ELR (cell line): ENCODE measurements at places on chromosomes 7 and 10.
A peak's percentile ranks its signal among the peaks of the same experiment; 100 is the strongest.

GRCh38 chr10:33862536-33863105 lies 528.2 kb upstream of the NRP1 start:
- DNase-seq = no peak

- no peak for DNase-seq
Observed at GRCh38 chr10:58901092-58901646, 275.3 kb upstream of the PHYHIPL start.

DNA sequence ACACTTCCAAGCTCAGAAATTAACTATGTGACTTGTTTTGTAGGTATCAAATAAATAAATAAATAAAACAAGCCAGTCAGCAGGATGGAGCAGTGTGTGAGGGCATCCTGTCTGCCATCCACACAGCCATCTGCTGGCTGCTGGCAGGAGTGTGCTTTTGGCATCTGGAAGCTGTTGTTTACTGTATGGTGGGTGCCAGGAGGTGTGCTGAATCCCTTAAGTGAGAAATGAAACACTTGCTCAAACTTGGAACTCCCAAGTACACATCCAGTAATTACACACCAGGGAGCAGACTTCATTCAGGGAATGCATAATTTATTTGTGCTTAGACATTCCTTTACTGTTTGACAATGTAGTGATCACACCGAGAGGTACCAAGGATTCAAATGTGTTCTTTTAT lies 16.9 kb upstream of the TAX1BP1 start:
- DNase-seq = peak; percentile 41

DNA sequence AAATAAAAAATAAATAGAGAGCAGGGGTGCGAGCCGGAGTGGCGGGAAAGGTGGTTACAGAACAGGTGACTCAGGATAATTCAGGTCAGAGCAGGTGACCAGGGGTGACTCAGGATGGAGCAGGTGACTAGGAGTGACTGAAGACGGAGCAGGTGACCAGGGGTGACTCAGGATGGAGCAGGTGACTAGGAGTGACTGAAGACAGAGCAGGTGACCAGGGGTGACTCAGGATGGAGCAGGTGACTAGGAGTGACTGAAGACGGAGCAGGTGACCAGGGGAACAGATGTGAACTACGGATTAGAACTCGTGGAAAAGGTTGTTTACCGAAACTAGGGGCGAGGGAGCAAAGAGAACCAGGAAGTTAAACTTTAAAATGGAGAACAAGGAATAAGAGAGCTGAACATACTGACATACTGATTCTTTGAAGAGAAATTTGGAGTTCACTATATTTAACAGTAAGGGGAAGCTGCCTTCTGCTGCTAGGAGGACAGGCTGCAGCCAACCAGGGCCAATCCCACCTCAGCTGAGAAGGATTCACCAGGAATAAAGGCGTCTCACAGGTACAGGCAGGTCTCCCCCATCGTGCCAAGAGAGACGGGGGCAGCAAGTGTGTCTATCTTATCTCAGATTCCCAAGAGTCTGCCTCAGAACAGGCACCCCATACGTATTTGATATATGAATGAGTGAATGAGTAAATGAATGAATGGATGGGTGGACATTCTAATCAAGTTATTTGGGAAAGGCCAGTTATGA lies 101.3 kb downstream of the CPXM2 start:
- no peak for DNase-seq

GRCh38 chr7:2564970-2565540 lies 6.3 kb downstream of the IQCE start:
- no peak for DNase-seq

DNA sequence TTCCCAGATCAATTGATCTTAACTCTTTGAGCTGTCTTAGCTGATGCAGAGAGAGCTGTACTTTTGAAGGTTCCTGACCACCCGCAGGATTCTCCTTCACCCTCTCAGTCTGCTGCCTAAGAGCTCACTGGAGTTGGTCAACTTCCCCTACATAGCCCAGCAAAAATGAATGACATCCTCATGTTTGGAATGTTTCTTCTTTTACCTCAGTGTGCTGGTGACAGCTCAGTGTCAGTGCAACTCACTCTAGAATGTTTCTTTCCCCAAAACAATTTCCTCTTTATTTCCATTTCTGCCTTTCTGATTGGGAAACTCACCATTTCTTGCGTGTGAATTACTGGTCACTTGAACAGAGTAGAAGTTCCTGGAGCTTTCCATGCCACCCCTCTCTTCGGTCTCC lies 48.7 kb downstream of the LSMEM1 start:
- DNase-seq = no peak

- no peak for DNase-seq
Observed at GRCh38 chr10:124650263-124650662, 93.9 kb downstream of the FAM53B start.

DNA sequence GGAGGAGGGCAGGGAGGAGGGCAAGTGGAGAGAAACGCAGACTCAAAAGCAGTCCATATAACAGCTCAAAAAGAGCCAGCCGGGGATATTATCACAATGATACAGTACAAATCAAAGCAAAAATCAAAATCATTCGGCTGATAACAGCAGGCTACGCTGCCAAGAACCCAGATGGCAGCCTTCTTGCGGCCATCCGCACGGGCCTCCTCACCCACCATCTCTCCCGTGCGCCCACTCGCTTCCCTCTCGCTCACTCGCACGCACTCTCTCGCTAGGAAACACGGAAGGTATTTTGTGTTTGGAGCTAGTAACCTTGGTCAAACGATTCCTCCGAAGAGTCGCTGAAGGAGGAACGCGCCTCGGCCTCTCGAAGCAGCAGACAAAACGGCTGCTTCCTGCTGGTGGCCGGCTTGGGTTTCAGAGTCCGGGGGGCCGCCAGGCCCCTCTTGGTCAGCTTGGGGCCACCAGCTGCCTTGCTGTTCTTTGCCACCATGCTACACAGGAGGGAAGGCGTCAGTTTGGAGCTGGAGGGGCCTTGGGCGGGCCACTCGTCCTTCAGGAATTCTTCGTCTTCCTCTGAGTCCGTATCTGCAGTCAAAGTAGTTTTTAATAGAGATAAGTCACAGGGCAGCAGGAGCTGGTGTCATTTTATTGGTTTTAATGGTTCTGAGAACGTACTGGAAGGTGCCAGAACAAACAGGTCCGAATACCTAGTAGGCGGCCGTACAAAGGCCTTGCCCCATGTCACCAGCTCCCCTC lies 68.9 kb downstream of the SLC29A4 start:
- peak; percentile 47 for DNase-seq

GRCh38 chr7:138690495-138690894 lies 10.7 kb downstream of the SVOPL start:
- DNase-seq = no peak

DNA sequence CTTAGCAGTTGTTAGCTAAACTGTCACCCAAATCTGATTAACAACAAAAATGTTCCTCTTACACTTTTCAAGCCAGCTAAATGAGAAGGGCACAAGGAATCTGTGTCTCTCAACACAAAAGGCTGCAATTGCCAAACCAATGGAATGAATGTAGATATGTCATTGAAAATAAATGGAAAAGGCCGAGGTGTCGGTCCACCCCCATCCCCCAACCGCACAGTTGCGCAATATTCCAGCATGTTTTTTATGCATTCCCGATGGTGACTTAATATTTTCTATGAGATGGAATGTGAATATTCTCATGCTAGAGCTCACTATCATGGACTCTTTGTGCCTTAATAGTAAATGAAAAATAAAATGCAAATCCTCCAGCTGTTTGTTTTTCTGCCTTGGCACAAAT lies 181.6 kb upstream of the LRGUK start:
- DNase-seq = no peak

GRCh38 chr7:135277161-135277560 lies 43.5 kb downstream of the STRA8 start:
- no peak for DNase-seq

DNA sequence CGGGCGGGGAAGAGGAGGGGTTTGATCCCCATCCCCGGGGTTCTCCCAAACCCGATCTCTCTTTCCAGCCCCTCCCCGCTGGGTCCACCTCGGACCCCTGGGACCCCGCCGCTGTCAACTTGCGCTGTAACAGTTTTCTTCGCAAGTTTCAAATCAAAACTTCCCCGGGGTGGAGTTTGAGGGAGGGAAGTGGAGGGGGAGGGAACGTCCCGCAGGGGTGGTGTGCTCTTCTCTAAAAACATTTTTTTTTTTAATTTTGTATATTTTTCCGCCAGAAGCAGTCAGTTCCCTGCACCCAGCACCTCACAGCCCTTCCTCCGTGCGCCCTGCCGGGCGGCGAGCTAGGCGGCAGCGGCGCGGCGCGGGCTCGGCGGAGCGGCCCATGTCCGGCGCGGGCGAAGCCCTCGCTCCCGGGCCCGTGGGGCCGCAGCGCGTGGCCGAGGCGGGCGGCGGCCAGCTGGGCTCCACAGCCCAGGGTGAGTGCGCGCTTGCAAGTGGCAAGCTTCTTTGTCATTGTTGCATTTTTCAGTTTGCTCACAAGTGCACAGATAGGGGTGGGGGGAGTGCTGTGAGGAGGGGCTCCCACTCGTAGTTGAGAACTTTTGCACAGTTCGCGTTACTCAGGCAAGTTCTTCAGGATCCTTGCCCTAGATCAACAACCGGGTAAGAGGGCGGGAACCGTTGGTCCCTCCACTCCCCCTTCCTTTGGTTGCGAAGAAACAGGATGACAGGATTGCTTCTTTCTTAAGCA lies 933 bp downstream of the MDFIC start:
- peak; percentile 83 for DNase-seq

GRCh38 chr10:48309711-48310226 lies 3.3 kb downstream of the MAPK8 start:
- peak; percentile 91 for DNase-seq

DNA sequence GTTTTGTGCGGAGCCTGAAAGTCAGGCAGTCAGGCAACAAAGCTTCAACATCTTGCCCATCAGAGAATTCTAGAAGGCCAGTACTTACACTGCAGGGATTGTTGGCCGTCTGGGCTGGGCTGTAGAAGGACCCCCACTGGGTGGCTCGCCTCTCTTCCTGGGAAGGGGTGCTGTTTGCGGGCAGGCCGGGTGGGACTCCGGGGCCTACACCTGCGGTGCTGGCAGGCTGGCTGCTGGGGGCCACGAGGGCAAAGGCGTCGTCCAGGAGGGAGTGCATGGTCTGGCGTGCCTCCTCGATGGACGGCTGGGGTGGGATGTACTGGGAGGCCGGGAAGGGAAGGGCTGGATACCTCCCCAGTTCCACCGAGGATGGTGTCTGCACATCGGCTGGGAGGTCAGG lies 63.1 kb upstream of the ATP6V0A4 start:
- DNase-seq = no peak

GRCh38 chr10:72445851-72446250 lies 91.1 kb upstream of the DNAJB12 start:
- no peak for DNase-seq

GRCh38 chr7:50664461-50664922 lies 99.3 kb upstream of the DDC start:
- DNase-seq = peak; percentile 82
